ENCODE measurements at places on chromosomes 2 and 18.

- DNase-seq = no peak
These were observed 10.2 kb downstream of the TNFAIP6 start for GRCh38 chr2:151367571-151367970.

DNA sequence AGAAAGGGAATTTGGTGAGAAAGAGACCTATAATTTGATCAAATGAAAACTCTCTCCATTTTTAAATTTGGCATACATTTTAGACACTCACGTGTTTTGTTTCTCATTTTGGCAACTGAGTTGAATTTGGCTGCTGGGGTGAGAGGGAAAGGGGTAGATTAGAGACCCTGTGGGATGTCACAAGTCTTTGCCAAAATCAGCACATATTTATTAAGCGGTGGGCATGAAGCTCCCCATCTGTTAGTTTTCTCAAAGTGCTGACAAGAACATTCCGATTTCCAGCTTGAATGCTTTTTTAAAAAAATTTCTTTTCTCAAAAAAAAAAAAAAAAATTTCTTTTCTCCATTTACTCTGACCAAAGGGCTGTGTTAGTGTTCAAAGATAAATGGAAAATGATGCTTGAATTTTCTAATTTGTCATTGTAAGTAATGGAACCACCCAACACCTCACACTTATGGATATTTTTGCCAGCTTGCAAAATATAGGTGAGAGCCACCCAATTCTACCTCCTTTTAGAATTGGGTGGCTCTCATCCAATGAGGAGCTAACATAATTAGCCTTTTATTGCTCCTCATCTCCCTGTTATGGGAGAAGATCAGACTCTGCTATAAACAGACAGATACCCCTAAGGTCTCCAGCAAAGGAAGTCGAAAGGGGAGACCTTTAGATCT lies 222.9 kb upstream of the FN1 start:
- DNase-seq = no peak

- DNase-seq = no peak
These were observed 103.2 kb downstream of the FAM161A start for GRCh38 chr2:61750624-61751023.

DNA sequence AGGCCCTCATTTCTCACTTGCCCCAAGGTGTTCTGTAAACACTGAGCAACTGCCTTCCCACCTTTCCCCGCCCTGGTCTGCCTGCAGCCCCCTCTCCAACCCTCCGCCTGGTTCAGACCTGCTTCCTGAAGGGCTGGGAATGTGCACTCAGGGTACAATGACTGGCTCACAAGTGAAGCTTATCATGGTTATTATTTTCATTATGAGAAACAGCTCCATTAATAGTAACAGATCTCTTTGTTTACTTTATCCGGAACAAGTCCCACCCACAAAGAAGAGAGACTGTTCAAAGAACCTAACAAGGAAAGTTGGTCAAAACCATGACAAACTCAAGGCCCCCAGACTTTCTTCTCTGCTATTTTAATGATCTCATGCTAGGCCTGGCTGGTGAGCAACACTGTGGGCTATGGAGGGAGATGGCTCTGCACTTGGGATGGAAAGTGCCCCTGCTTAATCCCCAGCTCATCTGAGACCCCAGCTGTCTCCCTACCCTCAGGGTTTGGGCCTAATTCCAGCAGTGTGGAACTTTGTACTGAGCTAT lies 36.7 kb downstream of the ARHGAP25 start:
- DNase-seq = no peak

- no peak for DNase-seq
These were observed 16.5 kb downstream of the AGAP1 start for GRCh38 chr2:235510318-235510717.

GRCh38 chr18:13273800-13274199 lies 55.2 kb downstream of the LDLRAD4 start:
- no peak for DNase-seq

DNA sequence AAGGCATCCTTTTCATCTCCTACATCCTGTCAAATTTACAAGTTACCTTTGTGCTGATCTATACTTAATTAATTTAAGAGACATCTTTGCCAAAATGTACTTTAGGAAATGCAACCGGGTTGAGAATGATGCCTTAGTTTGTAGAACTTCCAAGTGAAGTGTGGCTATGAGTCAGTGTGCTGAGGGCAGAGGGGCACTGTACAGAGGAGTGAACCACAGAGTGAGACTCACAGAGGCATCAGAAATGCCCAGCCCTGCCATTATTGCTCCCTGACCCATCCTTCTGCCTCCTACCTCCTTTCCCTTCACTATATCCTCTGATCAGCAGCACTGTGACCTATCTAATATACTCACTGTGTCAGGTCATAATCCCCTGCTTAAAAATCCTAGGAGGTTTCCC lies 320.1 kb downstream of the LRRTM1 start:
- no peak for DNase-seq
